ENCODE measurements at places on chromosomes 4 and X.

GRCh38 chr4:169152899-169153298 lies 117.9 kb downstream of the SH3RF1 start:
- no peak for DNase-seq

DNA sequence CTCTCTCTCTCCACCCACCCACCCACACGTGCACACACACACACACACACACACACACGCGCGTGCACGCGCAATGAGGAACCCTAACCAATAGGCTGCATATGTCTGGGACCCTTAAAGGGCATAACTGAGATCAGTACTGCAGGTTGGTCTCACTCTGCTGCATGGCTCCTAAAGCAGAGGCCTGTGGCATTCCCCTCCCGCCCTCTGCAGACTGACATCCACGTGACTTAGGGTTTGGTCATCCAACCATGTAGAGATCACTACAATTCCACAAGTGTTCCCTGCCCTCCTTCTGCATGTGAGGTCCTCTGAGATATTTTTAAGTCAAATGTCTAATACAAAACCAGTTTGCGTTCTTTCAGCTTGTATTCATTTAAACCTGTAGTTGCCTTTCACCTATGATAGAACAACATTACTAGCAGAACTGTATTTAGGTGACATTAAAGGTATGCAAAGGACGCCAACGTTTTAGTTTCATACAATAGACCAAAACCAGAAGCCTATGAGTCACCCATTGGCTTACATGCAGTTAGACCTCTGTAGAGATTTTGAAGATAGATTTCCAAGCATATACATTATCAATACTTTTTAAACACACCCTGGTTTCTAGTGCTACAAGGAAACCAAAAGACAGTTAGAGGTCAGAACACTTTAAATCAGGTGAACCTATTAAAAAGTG lies 10.1 kb downstream of the XAGE5 start:
- DNase-seq = no peak

DNA sequence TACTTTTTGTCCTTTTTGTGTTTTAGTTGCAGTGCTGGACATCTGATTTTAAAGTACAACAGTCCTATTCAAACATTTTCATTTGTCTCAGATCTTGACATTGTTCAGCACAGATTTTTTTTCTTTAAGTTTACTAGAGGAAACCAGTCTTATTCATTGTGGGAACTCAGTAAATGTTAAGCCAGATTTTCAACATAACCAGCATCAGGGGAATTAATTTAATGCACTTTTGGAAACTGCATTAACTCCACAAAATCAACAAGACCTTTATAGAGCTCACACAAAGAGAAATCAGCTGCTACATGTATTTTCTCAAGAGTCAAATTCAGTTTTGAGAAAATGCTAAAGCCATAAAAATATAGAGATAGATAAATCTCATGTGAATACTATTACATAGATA lies 9.9 kb downstream of the CPE start:
- no peak for DNase-seq

DNA sequence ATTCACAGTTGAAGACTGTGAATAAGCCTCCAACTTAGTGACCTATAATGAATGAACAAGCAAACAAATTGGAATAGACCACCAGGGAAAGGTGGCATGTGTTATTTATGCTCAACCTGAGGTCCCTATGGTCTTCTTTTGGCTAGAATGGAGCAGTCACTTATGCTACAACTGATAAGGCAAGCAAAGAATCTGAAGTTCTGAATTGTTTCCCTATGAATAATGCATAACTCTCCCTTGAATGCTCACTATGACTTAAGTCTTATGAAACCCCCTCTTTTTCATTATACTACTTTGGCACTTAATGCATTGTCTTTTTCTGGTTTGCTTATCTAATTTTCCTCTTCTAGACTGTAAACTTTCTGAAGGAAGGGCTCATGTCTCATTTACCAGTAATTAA lies 2.6 kb downstream of the GIMD1 start:
- no peak for DNase-seq

GRCh38 chr4:173214661-173215060 lies 46.0 kb downstream of the GALNT7 start:
- no peak for DNase-seq

- DNase-seq = no peak
Measured at GRCh38 chr4:141786946-141787345, 150.6 kb downstream of the IL15 start.

DNA sequence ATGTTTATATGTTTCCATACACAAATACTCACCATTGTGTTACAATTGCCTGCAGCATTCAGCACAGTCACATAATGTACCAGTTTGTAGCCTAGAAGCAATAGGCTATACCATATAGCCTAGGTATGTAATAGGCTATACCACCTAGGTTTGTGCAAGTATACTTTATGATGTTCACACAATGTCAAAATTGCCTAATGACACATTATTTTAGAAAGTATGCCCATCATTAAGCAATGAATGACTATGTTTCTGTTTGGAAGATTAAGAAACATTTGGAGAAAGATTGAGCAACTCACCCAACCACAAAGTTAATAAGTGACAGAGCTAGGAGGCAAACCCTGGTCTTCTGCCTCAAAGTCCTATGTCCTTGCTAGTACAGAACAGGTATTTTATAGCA lies 96.8 kb upstream of the GRIA3 start:
- DNase-seq = no peak

DNA sequence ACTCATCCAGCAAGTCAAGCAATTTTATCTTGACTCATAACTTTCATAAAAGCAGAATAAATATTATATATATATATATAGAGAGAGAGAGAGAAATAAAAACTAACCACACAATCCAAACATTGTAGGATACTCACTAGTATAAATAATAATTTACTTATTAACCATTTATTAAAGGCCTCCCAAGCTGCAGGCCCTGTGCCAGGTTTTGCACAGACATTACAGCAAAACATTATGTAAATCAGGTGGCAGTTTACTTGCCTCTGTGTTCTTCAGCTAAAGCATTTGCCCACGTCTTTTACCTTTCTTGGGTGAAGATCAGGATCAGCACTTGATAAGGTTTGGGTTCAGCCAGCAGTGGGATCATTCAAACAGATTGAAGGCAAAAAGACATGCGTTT lies 75.6 kb downstream of the CLDN22 start:
- DNase-seq = no peak

DNA sequence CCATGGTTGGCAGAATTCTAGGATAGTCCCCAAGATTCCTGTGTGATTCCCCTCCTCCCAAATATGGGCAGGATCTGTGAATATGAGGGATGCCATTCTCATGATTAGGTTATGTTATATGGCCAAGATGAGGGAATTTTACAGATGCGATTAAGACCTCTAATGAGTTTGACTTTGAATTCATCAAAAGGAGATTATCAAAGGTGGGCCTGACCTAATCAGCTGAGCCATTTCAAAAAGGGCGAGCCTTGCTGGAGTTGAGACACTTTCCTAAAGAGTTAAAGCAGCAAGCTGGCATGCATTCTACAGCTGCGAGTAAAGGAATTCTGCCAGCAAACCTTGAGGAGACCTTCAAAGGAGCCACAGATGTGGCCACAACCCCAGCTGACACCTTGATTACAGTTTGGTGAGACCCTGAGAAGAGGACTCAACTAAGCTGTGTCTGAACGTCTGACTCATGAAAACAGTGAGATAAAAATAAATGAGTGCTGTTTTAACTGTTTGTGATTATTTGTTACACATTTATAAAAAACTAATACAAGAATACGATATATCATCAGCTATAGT lies 31.7 kb upstream of the TMPRSS11D start:
- DNase-seq = no peak

- DNase-seq = no peak
Measured at GRCh38 chr4:41358647-41359421, 102.1 kb downstream of the UCHL1 start.

DNA sequence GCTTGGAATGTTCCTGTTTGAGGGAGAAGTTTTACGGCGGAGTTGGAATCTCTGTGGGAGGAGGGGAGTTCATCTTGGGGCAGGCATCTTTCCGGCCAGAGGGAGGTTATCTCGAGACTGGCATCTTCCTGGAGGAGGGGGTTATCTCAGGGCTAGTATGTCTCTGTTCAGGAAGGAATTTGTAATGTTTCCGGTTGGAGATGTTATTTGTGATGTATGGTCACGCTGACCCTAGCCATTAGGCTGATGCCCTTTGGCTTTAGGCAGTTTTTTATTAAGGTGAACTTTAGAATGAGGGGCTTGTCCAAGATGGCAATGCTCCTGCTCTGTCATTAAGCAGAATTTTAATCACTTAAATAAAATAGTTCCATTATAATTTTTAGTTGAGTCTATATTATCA lies 449.7 kb downstream of the PCDH10 start:
- no peak for DNase-seq

DNA sequence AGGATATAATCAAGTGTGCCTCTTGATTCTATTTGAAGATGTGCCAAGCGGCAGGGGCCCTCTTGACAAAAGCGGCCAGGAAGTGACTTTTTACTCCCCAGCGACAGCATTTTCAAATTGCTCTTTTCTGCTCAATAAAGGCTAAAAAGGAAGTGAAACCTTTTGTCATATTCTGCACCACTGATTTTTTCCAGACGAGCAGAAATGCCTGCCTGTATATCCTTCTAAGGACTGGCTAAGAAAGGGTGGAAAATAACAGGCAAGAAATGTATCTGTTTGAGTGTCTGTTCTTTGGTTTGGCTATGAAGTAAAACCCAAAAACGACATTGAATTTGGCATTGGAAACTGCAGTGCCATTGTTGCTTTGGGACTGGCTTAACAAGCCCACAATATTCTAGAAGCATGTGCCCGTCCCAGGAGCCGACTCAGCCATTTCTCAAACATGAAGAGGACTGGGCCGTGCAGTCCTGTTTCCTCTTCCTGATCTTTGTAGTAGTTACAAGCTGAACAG lies 25.4 kb downstream of the TMSB4X start:
- peak; percentile 56 for DNase-seq

- no peak for DNase-seq
Measured at GRCh38 chr4:7647186-7647585, 212.5 kb upstream of the PSAPL1 start.

DNA sequence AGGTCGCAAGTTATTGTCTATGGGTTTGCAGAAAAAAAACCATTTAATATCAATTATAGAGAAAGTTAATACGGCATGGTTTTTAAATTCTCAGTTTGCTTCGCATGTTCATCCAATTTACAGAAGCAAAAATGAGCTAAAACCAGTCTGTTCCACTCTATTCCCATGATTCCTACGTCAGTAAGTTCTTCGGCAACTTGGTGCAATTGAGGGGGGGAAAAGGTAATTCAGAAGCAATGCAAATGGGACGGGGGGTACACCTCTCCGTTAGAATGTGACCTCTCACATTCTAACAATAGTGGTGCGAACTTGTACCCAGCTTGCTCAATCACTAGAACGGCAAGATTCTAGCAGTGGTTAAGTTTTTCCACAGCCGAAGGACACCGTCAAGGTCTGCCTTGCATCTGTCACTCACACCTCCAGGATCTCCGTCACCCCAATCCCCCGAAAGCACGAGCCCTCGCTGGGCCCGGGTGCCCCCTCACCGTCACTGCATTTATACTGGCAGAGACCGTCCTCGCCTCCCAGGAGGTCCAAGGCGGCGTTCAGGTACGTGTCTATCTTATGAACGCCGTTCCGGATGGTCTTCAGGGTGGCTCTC lies 653 bp downstream of the PLA2G12A start:
- no peak for DNase-seq

GRCh38 chr4:122744229-122744628 lies 11.7 kb downstream of the BBS12 start:
- no peak for DNase-seq

DNA sequence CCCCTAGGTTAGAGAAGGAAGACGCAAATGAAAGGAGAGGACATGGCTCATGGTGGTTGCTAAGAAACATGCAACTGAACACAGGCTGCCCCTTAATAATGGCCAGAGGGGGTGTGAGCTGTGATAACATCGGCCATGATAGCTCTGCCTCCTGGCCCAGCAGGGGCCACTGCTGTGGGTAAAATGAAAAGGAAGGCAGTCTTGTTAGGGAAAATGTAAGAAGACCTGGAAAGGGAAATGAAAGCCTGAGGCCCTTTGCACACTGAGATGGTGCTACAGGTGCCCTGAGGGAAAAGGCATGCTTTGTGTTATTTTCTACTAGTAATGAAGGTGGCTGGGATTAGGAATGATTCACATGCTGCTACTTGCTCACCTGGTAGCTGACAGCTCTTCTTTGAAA lies 123.6 kb upstream of the MID1 start:
- no peak for DNase-seq

DNA sequence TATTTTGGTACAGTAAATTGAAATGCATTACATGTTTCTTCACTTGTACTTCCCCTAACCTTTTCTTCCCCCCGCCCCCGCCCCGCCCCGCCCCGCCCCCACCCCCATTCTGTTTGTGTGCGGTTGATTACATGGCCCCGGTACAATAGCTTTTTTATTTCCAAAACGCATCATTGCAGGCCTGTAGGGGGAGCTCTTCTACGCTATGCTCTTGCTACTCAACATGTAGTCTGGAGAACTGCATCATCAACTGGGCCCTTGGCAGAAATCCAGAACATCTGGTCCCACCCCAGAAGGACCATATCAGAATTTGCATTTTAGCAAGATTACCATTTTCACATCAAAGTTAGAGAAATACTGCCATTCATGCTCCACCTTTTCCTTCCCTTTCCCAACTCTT lies 333.3 kb upstream of the DDX53 start:
- no peak for DNase-seq

- no peak for DNase-seq
Measured at GRCh38 chr4:105859233-105859632, 36.0 kb upstream of the NPNT start.

DNA sequence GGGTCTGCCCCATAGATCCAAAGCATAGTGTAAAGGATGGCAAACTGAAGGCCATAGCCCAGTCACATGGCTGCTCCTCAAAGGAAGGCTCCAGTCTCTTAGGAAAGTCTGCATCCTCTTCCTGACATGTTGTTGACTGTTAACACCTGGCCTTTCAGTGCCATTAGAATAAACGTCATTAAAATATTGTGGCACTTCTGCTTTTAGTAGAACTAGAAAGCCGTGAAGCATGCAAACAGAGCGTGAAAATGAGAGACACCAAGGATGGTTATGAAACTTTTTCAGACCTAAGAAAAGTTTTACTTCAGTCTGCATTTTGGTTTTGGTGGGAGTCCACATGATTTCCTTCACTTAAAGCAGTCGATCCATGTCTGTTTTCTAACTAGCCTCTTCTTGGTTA lies 41.1 kb upstream of the AFF2 start:
- DNase-seq = no peak

DNA sequence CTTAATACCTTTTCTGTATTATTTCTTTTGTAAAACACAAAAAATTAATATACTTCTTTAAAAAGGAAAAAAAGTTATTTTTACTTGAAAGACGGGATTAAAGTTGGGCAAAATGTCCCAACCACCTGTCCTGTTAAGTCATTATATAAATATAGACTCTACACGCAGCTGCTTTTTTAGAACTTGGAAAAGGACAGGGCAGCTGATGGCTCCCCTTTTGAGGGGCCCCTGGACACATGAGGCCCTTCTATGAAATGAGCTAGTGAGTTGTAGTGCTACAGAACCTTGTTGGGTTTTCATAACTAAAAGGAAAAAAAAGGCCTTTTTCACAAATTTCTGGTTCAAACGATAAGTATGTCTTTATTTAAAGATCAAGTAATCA lies 600 bp upstream of the BEX2 start:
- no peak for DNase-seq

- DNase-seq = no peak
Measured at GRCh38 chr4:73978886-73979285, 2.9 kb downstream of the PF4 start.
